ENCODE measurements at places on chromosomes 5 and 9.

DNA sequence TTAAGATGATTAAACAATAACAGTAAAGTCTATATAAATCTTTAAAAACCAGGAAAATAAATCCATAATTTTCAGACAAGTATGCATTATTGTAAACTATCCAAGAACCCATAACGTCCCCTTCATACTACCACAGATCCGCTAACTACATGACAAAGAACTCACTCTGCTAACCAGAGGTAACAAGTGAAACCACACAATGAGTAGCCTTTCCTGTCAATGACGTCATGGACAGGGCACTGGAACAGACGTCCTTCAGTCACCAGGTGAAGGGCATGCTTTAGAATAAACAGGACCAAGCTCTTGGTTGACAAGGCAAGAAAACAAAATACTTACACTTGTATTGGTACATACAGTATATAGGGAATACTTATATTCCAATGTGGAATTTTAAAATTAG, 45.2 kb downstream of the RNF130 start:
- DNase-seq: no peak

DNA sequence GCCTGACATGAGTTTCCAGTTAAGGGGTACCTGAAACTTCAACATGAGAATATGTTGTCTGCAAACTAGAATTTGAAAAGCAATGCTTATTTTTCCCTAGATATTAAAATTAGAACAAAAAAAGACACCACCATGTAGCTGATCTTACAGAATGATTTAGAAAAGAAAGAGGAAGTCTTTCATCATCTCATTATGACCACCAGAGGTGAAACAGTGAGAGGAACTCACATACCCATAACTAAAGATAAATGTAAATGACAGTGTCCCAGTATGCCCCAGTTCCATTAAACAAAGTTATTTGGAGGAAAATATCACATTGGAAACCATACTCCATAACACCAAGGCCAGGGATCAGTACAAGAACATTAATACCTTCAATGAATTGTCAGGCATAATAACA, 6.9 kb downstream of the TAF7 start:
- peak; percentile 71 for DNase-seq

DNA sequence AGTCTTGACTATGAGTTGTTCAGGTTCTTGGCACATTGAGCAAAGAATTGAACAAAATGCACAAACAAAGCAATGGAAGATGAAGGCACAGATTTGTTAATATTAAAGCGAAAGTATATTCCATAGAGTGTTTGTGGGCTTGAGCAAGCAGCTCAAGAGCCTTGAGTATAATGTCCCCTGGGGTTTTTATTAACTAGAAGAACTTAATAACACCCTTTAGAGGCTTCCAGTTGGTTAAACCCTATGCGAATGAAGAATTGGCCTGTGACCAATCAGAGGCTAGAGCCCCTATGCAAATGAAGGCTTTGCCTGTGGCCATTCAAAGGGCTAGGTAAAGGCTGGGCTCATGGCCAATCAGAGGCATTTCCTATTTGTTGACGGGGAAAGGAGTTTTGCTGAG, 135.3 kb upstream of the IL12B start:
- DNase-seq: no peak

DNA sequence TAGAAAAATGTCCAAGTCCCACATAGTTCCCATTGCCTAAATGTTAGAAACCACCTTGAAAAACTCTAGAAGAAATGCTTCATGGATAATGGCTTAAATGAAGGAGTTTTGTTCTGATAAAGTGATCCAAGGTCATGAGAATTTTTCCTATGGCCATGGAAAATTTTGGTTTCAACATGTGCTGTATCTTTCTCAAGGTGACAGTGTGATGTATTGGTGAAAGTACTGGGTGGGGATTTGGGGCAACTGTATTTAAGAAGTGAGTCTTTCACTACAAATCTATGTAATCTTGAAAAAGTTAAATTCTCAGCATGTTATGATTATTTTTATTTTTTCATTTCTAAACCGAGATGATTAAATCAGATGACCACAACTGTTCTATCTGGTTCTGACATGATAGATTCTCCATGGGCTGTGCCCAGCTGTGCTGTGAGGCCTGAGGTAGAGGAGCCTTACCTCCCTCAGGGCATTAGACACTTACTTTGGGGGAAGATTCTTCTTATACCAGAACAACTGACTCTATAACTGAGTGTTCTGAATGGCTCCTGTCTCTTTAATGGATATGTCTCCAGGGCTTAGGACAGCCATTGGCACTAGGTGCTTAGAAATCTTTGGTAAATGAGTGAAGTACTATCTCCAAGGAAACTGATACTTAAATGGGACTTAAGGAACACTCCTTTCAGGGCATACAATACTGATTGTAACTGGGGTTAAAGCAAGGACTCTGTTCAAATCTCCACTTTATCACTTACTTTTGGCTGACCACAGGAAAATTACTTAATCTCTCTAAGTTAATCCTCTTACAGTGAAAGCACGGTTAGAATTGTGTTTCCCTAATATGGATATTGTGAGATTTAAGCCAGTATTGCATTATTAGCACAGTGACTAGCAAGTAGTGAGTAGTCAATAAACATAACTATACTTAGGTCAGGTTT, 397.4 kb upstream of the MEF2C start:
- no peak for DNase-seq

GRCh38 chr9:136245219-136246150, at the start of gene QSOX2:
Gene QSOX2, minus strand, starts transcription at chr9:136245812. Its CDS starts 9 bp downstream, at chr9:136245803.
- DNase-seq: peak; percentile 43

GRCh38 chr9:124438091-124438490, 12.2 kb upstream of the ADGRD2 start:
- DNase-seq: no peak

- peak; percentile 13 for DNase-seq
These were observed 41.8 kb downstream of the COL27A1 start for GRCh38 chr9:114196979-114197622.

- no peak for DNase-seq
These were observed 81.6 kb downstream of the NTNG2 start for GRCh38 chr9:132243156-132244074.

- no peak for DNase-seq
These were observed 264.2 kb downstream of the TMEM38B start for GRCh38 chr9:105958587-105958986.

DNA sequence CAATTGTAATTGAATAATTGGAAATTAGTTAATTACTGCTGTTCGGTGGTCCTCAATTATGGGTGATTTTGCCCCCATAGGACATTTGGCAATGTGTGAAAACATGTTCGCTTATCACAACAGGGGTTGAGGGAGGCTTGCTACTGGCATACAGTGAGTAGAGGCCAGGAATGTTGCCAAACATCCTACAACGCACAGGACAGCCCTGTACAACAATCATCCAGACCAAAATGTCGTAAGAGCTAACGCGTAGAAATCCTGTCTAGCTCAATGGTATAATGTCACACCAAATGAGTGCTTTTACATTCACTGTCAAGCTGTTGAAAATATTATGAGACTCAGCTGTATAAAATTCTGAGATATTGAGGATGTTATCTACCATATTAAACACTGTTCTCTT, 464.4 kb upstream of the TUSC1 start:
- DNase-seq: peak; percentile 48

- no peak for DNase-seq
These were observed 80.0 kb downstream of the SV2C start for GRCh38 chr5:76163111-76163628.

GRCh38 chr5:145800181-145800580, 35.0 kb downstream of the PRELID2 start:
- DNase-seq: no peak

DNA sequence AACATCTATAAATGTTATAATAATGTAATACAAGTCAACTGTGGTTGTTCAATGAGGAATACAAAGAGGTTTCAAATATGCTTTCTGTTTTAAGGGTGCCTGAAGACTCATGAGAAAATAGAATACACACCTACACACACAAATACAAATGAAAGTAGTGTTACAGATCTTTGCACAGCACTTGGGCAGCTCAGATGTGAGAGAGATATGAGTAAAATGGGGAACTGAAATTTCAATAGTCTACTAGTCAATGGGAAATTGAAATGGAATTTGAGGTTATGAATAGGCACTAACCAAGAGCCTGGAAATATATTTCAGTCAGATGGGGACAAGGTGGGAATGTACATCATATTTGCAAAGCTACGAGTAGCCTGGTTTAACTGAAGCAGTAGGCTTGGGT, 96.6 kb downstream of the ISL1 start:
- peak; percentile 1 for DNase-seq

GRCh38 chr5:10441992-10442435, 335 bp downstream of the ROPN1L start:
- no peak for DNase-seq

- DNase-seq: no peak
These were observed 26.6 kb upstream of the ENHO start for GRCh38 chr9:34549407-34549732.

GRCh38 chr5:138696501-138696900, 56.7 kb upstream of the CTNNA1 start:
- DNase-seq: no peak

- no peak for DNase-seq
These were observed 32.4 kb upstream of the CTNNA1 start for GRCh38 chr5:138720840-138721239.

DNA sequence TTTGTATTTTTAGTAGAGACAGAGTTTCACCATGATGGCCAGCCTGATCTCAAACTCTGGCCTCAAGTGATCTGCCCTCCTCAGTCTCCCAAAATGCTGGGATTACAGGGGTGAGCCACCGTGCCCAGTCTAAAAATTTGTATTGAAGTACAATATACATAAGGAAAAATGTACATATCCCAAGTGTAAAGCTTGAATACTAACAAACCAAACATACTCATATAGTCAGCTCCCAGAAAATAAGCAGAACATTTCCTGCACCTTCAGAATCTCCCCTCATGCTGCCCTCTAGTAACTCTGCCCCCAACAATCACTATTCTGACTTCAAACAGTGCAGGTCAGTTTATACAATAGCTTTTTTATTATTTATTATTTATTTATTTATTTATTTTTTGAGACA, 1.6 kb upstream of the NOL6 start:
- no peak for DNase-seq

- no peak for DNase-seq
These were observed 482.7 kb upstream of the C9orf72 start for GRCh38 chr9:28056006-28056405.

DNA sequence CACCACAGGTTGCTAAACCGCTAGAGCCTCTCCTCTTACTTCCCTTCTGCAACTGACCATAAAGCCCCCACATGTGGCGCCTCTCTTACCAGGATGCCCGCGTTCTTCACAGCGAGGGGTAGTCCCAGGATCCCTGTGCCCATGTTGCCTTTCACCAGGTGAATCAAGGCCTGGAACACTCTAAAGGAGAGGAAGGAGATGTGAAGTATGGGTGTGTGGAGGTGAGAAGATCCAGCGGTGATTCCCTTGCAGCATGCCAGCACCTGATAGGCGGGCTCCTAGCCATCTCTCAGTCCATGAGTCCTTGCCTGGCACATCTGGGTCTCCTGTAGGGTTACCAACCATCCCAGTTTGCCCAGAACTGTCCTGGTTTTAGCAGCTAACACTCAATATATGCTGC, 3.3 kb downstream of the SLC36A2 start:
- DNase-seq: no peak

- DNase-seq: no peak
These were observed 43.1 kb downstream of the GRIA1 start for GRCh38 chr5:153533546-153533945.

DNA sequence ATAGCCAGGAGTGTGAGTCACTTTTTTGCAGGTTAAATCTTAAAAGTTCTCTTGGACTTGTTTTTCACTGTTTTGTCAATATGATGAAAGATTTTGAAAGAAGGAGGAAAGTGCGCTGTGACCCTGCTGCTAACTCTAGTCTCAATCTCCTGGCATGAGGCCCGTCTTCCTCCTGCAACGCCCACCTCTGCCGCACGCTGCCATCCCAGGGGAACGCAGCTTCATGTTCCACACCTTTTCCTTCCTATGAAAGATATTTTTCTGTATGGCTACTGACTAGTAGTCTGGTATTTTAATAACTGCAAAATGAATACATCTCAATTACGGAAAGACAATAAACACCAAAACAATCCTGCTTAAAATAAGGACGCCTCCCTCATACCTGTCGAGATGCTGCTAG, 8.3 kb downstream of the PPIC start:
- DNase-seq: no peak

- no peak for DNase-seq
These were observed 4.3 kb downstream of the MCTP1 start for GRCh38 chr5:95280401-95281095.

DNA sequence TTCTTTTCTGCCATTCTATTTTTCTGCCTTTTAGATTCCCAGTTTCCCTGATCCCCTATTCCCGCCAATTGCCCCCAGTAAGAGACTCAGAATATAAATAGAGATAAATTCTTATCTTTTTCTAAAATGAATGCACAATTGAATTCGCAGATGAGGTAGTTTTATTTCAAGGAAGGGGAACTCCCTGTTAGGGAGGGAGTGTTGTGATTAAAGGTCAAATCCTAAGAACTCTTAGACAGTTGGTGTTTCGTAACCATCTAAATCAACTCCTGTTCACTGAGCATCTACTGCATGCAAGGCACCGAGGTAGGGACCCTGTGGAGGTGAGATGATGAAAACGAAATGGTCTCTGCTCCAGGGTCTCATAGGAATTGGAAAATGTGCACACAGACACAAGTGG, 7.7 kb upstream of the MAP3K1 start:
- peak; percentile 10 for DNase-seq

- DNase-seq: peak; percentile 87
These were observed 149.6 kb downstream of the DROSHA start for GRCh38 chr5:31382051-31382878.

GRCh38 chr9:75096796-75097195, 8.5 kb downstream of the OSTF1 start:
- DNase-seq: no peak

- DNase-seq: peak; percentile 16
These were observed 58.3 kb upstream of the NXNL2 start for GRCh38 chr9:88476491-88477271.
